ENCODE measurements at places on chromosomes 16 and 17.

- DNase-seq, result no peak
These were observed 6.8 kb downstream of the RSPRY1 start for GRCh38 chr16:57192720-57193486.

DNA sequence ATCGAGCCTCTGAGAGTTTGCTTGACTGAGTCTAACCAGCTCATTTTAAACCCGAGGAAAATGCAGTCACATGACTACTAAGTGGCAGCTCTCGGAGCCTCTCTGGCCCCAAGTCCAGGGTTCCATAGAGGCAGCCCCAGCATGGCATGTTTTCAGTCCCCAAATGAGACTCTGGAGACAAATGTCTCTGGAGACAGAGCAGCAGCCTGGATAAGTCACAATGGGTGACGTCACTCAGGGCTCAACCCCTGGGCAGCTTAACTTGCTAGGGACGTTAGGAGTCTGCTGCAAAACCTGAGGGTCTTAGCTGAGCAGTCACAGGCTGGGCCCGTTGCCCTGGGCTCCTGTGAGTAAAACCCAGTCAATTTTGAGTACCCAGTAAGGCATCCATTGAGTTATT is 6.9 kb upstream of the STH start:
- DNase-seq, result no peak

GRCh38 chr17:35447499-35447898 is 1.1 kb downstream of the SLFN13 start:
- no peak for DNase-seq

DNA sequence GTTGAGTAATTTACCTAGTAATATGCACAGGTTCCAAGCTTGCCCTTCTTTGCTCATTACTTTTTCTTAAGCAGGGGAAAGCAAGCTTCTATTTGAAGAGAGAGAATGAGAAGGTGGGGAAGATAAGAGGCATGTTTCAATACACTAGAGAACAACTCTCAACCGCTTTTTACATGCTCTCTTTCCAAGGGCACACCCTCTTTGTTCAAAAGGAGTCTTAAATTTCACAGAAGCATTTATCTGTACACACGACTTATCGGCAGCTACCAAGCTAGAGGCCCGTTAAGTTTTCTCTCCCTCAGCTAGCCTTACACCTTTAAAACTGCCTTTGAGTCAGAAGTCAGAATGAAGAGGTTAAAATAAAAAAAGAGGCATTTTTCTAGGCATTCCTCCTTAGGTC is 79.6 kb downstream of the STH start:
- no peak for DNase-seq
